ENCODE measurements at places on chromosomes 7 and 10.

- DNase-seq, result no peak
These were observed 987 bp upstream of the EXOC6 start for GRCh38 chr10:92847202-92847864.

GRCh38 chr7:155674556-155674955 is 30.1 kb downstream of the RBM33 start:
- no peak for DNase-seq

GRCh38 chr7:131106681-131107336 is 220.9 kb upstream of the MKLN1 start:
- no peak for DNase-seq

DNA sequence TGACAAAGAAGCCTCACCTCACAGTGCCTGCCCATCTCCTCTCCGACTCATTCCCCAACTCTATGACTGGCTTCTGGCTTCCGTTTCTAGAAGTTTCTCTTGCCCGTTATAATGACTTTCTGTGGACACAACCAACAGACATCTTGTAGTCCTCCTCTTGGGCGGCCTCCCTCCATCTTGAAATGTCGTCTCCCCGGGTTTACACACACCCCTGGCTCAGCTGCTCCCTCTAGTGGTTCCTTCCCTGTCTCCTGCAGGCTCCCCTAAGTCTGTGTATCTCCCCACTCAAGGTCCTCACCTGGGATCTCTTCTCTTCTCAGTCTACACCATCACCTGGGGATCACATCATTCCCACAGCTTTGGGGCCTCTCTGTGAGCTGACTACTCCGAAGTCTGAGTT is 123.4 kb upstream of the NEBL start:
- no peak for DNase-seq

DNA sequence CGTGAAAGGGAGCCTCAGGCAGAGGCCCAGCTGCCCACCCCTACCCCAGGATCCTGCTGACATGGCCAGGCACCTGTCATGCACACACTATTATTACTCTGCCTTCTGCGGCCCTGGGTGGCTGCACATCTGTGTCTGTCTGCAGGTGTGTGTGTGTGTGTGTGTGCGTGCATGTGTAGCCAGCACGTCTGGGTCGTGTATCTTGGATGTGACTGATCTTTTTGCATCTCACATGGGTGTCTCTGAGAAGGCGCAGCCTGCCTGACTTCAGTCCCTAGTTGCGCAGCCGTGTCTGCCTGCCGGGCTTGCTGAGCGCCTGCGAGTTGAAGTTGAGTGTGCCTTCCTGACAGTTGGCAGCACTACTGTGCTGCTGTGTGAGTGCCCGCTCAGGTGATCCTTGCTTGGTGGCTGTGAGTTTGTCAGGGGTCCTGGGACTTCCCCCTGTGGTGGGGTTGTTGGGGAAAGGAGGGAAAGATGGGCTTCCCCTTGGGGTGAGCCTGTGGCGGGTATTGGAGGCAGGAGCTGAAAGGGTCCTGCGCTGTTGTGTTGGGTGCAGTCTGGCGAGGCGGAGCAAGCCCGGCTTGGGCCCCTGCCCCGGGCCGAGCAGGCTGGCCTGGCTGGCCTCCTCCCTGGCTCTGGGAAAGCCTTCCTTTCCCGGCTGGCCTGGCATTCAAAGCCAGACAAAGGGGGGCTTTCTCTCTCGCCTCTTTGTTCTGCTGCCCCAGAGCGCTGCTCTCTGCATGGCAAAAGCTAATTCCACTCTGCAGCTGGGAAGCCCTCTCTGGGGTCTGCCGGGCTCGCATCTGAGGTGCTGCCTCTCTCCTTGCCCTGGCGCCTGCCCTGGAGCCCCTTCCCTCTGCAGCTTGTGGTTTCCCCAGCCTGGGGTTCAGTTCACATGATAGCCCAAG is 4.9 kb downstream of the TRIM8 start:
- DNase-seq, result no peak
